ENCODE measurements at places on chromosomes 4 and X. TPM values are rescaled to one million over a fixed set of nuclear protein-coding genes. Genes with fewer than 3 reads are reported as not detected.

LDB2 gene
- total RNA-seq, result 80.9 TPM

RNF175 gene
- not detected for total RNA-seq

DSPP gene
- total RNA-seq, result not detected

USP17L28 gene
- not detected for total RNA-seq

ZCCHC18 gene
- total RNA-seq, result 1.6 TPM

SULT1E1 gene
- total RNA-seq, result 34.5 TPM

CCSER1 gene
- 1.8 TPM for total RNA-seq

NUDT11 gene
- 3.9 TPM for total RNA-seq

SFRP2 gene
- total RNA-seq, result not detected

L1CAM gene
- not detected for total RNA-seq

SPATA4 gene
- total RNA-seq, result not detected

DNA sequence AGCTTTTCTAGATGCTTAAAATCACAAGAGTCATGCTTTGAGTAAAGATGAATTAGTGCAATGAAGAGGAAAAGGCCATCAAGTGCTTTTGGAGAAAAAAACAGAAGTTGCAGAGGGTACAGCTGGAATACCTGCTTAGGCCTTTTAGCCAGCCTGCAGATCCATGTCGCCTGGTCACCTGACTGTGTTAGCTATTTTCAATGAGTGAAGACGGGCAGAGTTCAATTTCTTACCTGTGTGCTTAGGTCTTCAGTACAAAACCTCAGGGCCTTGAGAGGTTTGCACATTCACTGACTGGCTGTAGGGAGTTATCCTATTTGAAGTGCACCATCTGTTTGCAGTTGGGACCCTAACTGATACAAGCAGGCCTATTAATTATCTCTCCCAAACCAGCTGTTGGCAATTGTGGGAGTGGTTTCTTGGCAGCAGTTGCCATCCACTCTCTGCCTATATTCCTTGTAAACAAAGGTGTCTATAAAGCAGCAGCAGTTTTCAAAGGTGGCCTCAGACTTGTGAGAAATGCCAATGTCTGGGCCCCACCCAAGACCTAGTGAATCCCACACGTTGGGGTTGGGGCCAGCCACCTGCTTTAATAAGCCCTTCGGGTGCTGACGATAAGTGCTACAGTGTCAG is 16.3 kb upstream of the FAT1 start:
- no peaks in the 10 kb centered on the region for H3K36me3 ChIP-seq
- no peak overlapping the region for H3K27ac ChIP-seq
- peaks cover 5% of the 10 kb centered on the region for H3K4me1 ChIP-seq
- H3K27me3 ChIP-seq, result no peaks in the 10 kb centered on the region
- DNase-seq, result no peak

DNA sequence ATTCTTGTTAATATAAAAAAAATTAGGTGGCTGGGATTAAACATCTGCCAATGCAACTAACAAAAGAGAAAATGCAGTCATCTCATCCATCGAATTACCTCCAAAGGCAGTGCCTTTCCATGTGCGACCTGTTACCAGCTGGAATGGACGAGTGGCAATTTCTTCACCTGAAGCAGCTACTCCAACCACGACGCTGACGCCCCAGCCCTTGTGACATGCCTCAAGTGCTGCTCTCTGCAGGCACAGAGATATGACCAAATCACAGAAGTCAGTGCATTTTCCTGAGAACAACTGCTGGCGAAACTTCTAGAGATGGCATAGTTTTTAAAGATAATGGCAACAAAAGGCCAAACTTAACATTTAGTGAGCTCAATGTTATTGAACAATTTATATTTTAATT is 13.8 kb downstream of the ADH5 start:
- H3K36me3 ChIP-seq, result peaks cover 8% of the 10 kb centered on the region
- no peak overlapping the region for H3K4me3 ChIP-seq
- H3K27me3 ChIP-seq, result no peaks in the 10 kb centered on the region
- no peak overlapping the region for H3K27ac ChIP-seq
- no peaks in the 10 kb centered on the region for H3K4me1 ChIP-seq

GRCh38 chr4:76948443-76949275 is 893 bp upstream of the SEPTIN11 start:
- peaks cover 15% of the 10 kb centered on the region for H3K4me1 ChIP-seq
- peak overlapping the region; percentile 52 for H3K4me3 ChIP-seq
- peak; percentile 75 for DNase-seq
- no peaks in the 10 kb centered on the region for H3K36me3 ChIP-seq
- H3K27me3 ChIP-seq, result no peaks in the 10 kb centered on the region

DNA sequence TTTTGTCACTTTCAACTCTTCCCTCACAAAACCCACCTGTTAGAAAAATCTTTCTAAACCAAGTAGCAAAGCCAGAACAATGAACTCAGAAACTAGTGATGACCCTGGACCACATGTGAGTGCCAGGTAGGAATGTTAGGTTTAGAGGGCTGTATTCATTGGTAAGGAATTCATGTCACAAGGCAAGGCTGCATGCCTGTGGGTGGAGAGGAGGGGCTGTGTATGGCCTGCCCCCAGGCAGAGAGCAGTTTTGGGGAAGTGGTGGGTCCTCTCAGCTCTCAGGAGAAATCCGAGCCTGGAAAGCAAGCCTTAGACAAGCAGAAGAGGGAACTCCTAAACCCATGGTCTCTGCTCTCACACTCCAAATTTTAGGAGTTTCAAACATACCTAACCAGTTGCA is 2.4 kb downstream of the RNF175 start:
- no peak overlapping the region for H3K4me3 ChIP-seq
- peaks cover 31% of the 10 kb centered on the region for H3K27me3 ChIP-seq
- no peaks in the 10 kb centered on the region for H3K4me1 ChIP-seq
- H3K27ac ChIP-seq, result no peak overlapping the region

GRCh38 chr4:110492522-110492921 is 16.6 kb downstream of the ENPEP start:
- peaks cover 15% of the 10 kb centered on the region for H3K27me3 ChIP-seq
- no peak overlapping the region for H3K27ac ChIP-seq
- no peak for DNase-seq

DNA sequence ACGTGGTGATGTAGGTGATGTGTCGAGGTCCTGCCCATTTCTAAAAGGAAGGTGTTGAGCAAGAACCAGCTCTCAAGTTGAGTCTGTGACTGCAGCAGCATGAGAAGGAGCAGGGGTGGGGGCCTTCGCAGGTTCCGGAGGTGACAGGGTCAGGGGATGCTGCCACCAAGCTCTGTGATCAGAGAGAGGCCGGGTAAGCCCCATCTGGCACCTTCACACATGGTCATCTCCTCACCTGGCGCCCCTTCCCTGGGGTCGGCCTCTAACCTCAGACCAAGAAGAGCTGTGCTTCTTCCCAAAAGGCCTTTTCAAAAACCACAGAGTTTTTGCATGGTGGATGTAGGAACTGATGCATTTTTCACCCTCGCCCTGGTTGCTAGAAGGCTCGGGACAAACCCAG is 137.6 kb downstream of the CPZ start:
- H3K4me1 ChIP-seq, result no peaks in the 10 kb centered on the region
- H3K27ac ChIP-seq, result no peak overlapping the region
- H3K27me3 ChIP-seq, result no peaks in the 10 kb centered on the region

- no peaks in the 10 kb centered on the region for H3K36me3 ChIP-seq
- no peak overlapping the region for H3K27ac ChIP-seq
- H3K4me3 ChIP-seq, result no peak overlapping the region
- H3K4me1 ChIP-seq, result peaks cover 2% of the 10 kb centered on the region
Observed at GRCh38 chr4:102080184-102080583, 265.1 kb downstream of the SLC39A8 start.

GRCh38 chr4:11543706-11544105 is 115.0 kb upstream of the HS3ST1 start:
- peak overlapping the region; percentile 98 for H3K27ac ChIP-seq
- peaks cover 63% of the 10 kb centered on the region for H3K4me1 ChIP-seq
- no peaks in the 10 kb centered on the region for H3K27me3 ChIP-seq
- DNase-seq, result peak; percentile 95
- H3K36me3 ChIP-seq, result no peaks in the 10 kb centered on the region
- peak overlapping the region; percentile 83 for H3K4me3 ChIP-seq

DNA sequence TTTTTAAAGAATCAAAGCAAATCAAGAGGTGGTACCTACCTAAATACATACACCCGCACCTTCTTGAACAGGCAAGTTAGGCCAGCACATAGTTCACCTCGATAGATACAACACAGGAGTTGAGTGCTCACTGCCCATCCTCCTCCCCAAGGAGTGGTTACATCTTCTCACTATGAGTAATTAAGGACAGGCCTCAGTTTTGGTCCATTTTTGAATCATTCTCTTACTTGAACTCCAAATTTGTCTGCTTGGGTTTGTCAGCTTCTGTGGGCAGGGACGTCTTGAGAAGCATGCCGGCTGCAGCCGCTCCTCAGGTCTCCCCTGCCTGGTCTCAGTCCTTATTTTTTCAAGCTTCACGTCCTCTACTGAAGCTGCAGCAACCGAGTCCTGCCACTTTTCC is 190.6 kb upstream of the RBPJ start:
- H3K36me3 ChIP-seq, result no peaks in the 10 kb centered on the region
- H3K4me1 ChIP-seq, result no peaks in the 10 kb centered on the region
- no peak overlapping the region for H3K4me3 ChIP-seq
- no peak for DNase-seq

GRCh38 chrX:67317725-67318124 is 226.1 kb upstream of the AR start:
- DNase-seq, result no peak
- no peaks in the 10 kb centered on the region for H3K27me3 ChIP-seq
- H3K27ac ChIP-seq, result no peak overlapping the region
- H3K4me1 ChIP-seq, result no peaks in the 10 kb centered on the region

DNA sequence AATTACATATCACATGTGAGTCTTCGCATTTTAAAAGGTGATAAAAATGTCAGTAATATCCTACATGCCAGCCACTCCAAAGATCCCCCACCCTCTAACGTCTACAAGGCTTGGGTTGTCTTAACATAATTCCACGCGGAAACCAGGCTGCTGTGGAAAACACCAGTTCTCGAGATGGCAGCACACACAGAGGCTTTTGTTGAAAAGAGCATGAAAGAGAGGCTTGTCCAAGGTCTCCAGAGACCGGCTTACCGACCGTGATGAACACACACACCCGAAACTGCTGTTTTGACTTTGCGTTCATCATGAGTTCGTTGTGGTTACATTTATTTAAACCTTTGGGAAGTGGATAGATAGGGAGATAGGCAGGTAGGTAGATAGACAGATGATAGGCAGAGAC is 87.9 kb downstream of the CRLF2 start:
- H3K4me1 ChIP-seq, result no peaks in the 10 kb centered on the region
- H3K36me3 ChIP-seq, result no peaks in the 10 kb centered on the region
- H3K27ac ChIP-seq, result no peak overlapping the region
- DNase-seq, result no peak
- H3K27me3 ChIP-seq, result no peaks in the 10 kb centered on the region
- H3K4me3 ChIP-seq, result no peak overlapping the region

- H3K4me3 ChIP-seq, result no peak overlapping the region
- no peaks in the 10 kb centered on the region for H3K4me1 ChIP-seq
- DNase-seq, result no peak
- H3K27ac ChIP-seq, result no peak overlapping the region
Observed at GRCh38 chr4:74408639-74409038, 36.3 kb upstream of the AREG start.

DNA sequence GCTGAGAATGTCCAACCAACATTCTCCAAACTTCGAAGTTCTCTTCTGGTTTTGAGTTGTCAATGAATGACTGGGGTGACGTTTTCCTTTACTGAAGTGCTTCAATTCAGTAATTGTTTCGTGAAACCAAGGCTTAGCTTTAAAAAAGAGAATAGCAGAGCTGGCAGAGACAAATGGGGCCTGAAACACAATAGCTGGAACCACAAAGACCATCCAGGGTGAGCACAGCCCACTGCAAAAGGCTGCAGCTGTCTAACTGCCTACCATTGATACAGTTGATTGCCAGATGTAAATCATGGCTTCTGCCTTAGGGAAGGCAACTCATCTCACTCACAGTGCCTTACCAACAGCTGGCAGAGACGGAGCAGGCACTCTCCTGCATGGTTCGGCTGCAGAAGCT is 78.7 kb upstream of the ZNF518B start:
- no peak overlapping the region for H3K27ac ChIP-seq
- H3K36me3 ChIP-seq, result no peaks in the 10 kb centered on the region
- no peak for DNase-seq
- H3K4me3 ChIP-seq, result no peak overlapping the region

DNA sequence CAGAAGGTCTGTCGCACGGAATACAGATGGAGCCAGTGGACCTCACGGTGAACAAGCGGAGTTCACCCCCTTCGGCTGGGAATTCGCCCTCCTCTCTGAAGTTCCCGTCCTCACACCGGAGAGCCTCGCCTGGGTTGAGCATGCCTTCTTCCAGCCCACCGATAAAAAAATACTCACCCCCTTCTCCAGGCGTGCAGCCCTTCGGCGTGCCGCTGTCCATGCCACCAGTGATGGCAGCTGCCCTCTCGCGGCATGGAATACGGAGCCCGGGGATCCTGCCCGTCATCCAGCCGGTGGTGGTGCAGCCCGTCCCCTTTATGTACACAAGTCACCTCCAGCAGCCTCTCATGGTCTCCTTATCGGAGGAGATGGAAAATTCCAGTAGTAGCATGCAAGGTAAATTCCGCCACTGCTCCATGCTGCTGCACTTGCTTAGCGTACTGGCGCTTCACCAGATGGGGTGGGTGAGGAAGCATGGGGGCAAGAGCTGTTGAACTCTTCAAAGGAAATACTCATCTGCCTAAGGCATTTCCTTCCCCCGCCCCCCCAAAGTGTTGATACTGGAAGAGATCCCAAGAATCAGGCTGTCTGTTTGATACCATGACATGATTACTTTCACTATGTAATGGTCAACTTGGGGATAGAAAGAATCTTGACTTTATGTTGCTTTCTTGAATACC is 24.8 kb downstream of the KLF3 start:
- H3K27me3 ChIP-seq, result no peaks in the 10 kb centered on the region
- peak; percentile 79 for DNase-seq
- H3K4me1 ChIP-seq, result peaks cover 32% of the 10 kb centered on the region
- peaks cover 29% of the 10 kb centered on the region for H3K36me3 ChIP-seq
- H3K27ac ChIP-seq, result peak overlapping the region; percentile 23
- no peak overlapping the region for H3K4me3 ChIP-seq

- no peaks in the 10 kb centered on the region for H3K4me1 ChIP-seq
- no peaks in the 10 kb centered on the region for H3K36me3 ChIP-seq
- no peak overlapping the region for H3K27ac ChIP-seq
- no peaks in the 10 kb centered on the region for H3K27me3 ChIP-seq
- no peak overlapping the region for H3K4me3 ChIP-seq
Observed at GRCh38 chr4:32215277-32215676, 1495.1 kb downstream of the PCDH7 start.

- peaks cover 9% of the 10 kb centered on the region for H3K27me3 ChIP-seq
- H3K4me1 ChIP-seq, result no peaks in the 10 kb centered on the region
- DNase-seq, result no peak
- H3K4me3 ChIP-seq, result no peak overlapping the region
Observed at GRCh38 chr4:146095860-146096259, 79.7 kb upstream of the LSM6 start.

DNA sequence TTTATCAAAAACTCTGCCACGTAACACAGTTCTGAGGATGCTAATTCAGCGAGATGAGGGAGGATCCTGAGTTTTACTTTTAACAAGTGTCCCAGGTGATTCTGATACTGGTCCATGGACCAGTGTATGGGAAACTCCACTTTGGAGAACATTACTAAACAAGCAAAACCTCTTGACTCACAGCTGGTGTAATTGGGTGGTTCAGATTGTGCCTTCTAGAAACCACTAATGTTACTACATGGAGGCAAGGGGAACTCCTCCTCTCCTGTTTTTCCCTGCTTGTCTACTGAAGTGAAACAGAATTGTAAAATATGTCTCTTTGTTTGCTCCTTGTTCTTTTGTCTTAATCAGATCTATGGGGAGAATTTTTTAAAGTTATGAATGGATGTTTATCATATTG is 62.6 kb downstream of the FRAS1 start:
- H3K36me3 ChIP-seq, result no peaks in the 10 kb centered on the region
- H3K27ac ChIP-seq, result no peak overlapping the region
- H3K27me3 ChIP-seq, result no peaks in the 10 kb centered on the region
- no peaks in the 10 kb centered on the region for H3K4me1 ChIP-seq
- H3K4me3 ChIP-seq, result no peak overlapping the region

- no peak overlapping the region for H3K4me3 ChIP-seq
- no peaks in the 10 kb centered on the region for H3K27me3 ChIP-seq
- no peaks in the 10 kb centered on the region for H3K4me1 ChIP-seq
- peak; percentile 44 for DNase-seq
Observed at GRCh38 chr4:69785211-69785831, 24.9 kb upstream of the SULT1B1 start.

Measured in endothelial cell of umbilical vein (primary cell).